ENCODE measurements at places on chromosomes 2 and 18. TPM values are rescaled to one million over a fixed set of nuclear protein-coding genes. Genes with fewer than 3 reads are reported as not detected.

The RAMP1 gene
- total RNA-seq, result not detected

The KCNF1 gene
- 2.3 TPM for total RNA-seq

The FEV gene
- not detected for total RNA-seq

The NIF3L1 gene
- total RNA-seq, result 13.5 TPM

The DAW1 gene
- 0.58 TPM for total RNA-seq

The SLC8A1 gene
- 1.2 TPM for total RNA-seq

The L3MBTL4 gene
- total RNA-seq, result 0.53 TPM

The D2HGDH gene
- total RNA-seq, result 8.8 TPM

The CLK1 gene
- 54.4 TPM for total RNA-seq

The UNC80 gene
- total RNA-seq, result 0.06 TPM

The KHK gene
- 3.1 TPM for total RNA-seq

The HOXD3 gene
- total RNA-seq, result 7.2 TPM

Measured in glomerular endothelial cell (primary cell).